Foreskin melanocyte (primary cell): ENCODE measurements at places on chromosomes 6 and 20.

- no peak for DNase-seq
These were observed 203.0 kb upstream of the TBX18 start for GRCh38 chr6:84967389-84967788.

DNA sequence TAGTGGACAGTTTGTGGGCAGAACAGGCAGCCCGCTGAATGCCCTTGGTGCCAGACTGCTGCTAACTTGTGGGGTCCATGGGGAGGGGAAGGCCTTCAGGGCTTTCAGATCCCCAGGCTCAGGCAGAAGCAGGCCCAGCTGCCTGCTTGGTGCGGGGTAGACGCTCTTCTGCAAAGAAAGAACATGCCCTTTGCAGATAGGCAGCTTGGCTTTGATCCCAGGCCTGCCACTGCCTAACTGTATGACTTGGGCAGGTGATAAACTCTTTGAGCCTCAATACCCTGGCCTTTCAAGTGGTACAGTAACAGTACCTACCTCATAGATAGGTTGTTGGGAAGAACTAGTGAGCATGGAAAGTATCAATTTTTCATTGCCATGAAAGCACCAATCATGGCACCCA, 28.4 kb downstream of the CHMP4B start:
- DNase-seq: no peak

- DNase-seq: no peak
These were observed 73.6 kb upstream of the RNF146 start for GRCh38 chr6:127192911-127193541.

DNA sequence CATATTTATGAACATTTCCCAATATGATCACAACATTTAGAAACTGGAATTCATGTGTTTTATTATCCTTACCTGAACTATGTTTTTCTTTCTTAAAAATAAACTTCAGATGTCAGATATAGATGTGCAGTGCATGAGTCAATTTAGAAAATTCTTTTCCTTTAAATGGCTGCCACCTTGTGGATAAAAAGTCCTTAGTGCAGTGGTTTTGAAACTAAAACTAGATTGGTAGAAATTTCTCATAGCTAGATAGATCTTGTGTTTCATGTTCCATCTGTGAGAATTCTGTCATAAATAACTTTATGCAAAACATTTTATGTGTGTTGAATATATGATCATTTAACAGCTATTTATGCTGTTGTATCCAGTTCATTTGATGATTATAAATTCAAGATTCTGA, 134.9 kb downstream of the KLHL32 start:
- DNase-seq: no peak

GRCh38 chr6:110055387-110055735, 77.2 kb downstream of the GPR6 start:
- no peak for DNase-seq

- no peak for DNase-seq
These were observed 40.2 kb downstream of the TM9SF4 start for GRCh38 chr20:32149566-32150170.

DNA sequence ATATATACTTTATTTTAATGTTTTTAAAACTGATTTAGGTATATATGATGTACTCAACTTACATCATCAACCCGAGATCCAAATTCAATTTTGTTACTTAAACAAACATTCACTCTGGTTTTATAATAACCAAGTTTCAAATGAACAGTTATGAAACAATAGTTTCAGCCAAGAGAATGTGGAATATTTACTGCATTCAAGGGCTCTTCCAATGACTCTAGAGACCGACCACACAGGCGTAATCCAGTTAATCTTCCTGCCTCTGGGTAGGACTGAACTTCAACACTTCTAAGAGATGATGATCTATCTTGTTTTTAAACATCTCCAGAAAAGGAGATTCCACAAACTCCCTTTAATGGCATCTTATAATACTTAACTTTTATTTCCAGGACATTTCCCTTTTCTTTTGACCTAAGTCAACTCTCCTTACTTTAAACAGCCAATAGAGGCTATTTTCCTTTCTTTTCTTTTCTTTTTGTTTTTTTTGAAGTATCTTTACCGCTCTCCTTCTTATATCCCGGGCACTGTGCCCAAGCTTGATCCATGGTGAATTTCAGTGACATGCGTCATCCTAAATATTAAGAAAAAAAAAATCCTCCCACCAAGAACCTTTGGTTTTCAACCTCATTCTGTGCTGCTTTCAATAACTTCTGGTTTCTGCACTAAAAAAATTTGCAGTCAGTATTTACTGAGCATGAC, 110.1 kb downstream of the KIF13A start:
- DNase-seq: no peak

- no peak for DNase-seq
These were observed 12.1 kb downstream of the FOXS1 start for GRCh38 chr20:31833130-31833930.

- no peak for DNase-seq
These were observed 78.0 kb downstream of the DZANK1 start for GRCh38 chr20:18388860-18389259.

- peak; percentile 52 for DNase-seq
These were observed 41.0 kb downstream of the QKI start for GRCh38 chr6:163455552-163455951.

GRCh38 chr6:152625213-152625612, 11.9 kb downstream of the SYNE1 start:
- no peak for DNase-seq
